ENCODE measurements at places on chromosomes 5 and 9.

GRCh38 chr9:105244734-105245028 lies 230 bp downstream of the SLC44A1 start:
- DNase-seq, result no peak

- DNase-seq, result no peak
Measured at GRCh38 chr5:119315516-119315949, 40.3 kb upstream of the TNFAIP8 start.

DNA sequence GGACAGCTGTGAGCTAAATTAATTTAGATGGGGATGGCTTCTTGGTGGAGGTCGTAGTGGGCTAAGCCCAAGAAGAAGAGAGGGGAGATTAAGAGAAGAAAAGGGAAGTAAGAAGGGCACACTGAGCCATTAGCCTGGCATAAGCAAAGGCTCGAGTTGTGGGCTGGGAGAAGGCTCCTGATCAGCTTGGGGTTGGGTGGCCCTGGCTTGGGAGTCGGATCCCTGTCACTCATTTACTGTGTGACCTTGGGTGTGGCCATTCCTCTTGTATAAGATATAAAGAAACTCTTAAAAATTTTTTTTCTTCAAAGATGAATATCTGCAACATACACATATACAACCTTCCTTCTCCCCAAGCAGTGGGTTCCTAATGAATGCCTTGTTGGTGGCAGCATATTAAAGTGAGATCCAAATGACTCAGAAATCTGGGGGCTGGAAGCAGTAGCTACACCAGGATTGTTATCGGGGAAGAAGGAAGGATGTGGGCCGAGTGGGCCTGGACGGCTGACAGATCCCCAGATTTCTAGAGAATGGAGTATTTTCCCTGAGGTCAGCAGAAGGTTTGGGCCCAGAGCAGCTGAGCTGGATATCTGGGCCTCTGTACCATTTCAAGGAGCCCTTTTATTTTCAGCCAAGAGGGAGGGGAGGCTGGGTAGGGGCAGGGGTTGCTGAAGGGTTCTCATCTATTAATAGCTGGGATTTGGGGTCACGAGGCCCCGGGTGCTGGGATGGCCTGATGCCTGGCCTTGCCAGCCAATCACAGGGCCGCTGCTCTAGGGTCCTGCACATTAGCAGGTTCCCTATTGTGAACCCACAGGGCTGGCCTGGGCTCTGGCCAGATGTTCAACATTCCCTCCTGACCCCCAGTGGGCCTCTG lies 52.1 kb downstream of the PPARGC1B start:
- no peak for DNase-seq

DNA sequence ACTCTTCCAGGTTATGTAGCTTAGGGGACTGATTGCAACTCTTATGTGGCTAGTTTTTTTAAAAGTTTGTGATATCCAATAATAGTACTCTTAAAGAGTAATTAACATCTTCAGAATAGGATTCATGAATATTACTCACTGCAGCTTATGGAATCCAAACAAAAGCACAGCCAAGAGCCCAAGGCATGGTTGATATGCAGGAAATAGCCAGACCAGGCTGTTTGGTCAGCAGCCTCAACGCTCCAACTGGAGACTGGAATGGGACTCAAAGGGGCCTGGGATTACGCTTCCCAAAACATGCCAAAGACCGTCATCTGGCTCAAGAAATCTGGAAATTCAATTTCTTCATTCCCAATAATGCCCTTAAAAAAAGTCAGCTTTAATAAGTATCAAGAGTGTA lies 268.6 kb downstream of the SEC61B start:
- no peak for DNase-seq

DNA sequence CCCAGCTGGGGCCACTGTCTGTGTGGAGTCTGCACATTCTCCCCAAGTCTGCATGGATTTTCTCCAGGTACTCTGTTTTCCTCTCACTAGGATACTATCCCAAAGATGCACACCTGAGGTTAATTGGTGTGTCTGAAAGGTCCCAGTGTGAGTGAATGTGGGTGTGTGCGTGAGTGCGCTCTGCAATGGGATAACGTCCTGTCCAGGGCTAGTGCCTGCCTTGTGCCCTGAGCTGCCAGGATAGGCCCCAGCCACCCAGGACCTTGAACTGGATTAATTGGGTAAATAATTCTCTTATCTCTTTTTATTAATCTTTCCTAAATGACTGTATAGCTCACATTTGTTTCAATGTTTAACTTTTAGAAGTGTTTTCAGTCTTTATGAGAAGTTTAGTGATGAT lies 11.5 kb upstream of the PANK3 start:
- DNase-seq, result no peak

DNA sequence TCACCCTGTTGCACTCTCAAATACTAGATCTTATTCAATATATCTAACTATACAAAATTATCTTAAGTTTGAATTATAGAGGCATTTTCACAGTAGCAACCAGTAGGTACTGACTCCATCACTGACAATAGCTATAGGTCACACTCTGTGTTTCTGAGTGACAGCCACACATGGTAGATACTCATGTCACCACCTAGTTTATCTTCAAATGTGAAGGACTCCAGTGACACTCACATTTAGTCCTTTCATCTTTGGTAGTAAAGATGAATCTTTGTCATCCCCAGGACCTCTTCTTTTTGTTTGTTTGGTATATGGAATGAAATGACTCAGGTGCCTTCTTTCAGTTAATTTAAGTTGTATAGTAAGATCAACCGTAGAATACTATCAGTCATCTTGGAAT lies 102.5 kb upstream of the DHFR start:
- no peak for DNase-seq

Data from activated CD8-positive, alpha-beta memory T cell treated with anti-CD3 and anti-CD28 coated beads, Interleukin-2, amount 50 U/mL, for 48 hours (primary cell).